ENCODE measurements at places on chromosomes 7 and 10.

DNA sequence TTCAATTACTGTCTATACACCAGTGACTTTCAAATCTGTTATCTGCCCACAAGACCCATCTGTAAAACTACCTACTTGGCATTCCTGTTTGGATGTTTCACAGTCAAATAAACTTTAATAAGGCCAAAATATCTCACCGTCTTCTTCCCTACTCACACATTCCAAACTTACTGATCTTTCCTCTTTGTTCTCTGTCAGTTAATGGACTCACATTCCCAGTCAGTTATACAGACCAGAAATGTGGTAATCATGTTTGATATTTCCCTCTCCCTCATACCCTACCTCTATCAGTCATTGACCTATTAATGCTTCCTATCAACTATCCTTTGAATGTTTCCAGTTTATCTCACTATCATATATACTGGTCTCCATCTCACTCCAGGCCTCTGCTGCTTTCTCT, 28.5 kb upstream of the HDAC9 start:
- no peak for DNase-seq

GRCh38 chr10:123890226-123890625, 1.4 kb downstream of the CPXM2 start:
- no peak for DNase-seq

GRCh38 chr7:15856311-15856710, 169.8 kb upstream of the MEOX2 start:
- no peak for DNase-seq

GRCh38 chr7:6563936-6564770, 12.9 kb upstream of the GRID2IP start:
- no peak for DNase-seq

DNA sequence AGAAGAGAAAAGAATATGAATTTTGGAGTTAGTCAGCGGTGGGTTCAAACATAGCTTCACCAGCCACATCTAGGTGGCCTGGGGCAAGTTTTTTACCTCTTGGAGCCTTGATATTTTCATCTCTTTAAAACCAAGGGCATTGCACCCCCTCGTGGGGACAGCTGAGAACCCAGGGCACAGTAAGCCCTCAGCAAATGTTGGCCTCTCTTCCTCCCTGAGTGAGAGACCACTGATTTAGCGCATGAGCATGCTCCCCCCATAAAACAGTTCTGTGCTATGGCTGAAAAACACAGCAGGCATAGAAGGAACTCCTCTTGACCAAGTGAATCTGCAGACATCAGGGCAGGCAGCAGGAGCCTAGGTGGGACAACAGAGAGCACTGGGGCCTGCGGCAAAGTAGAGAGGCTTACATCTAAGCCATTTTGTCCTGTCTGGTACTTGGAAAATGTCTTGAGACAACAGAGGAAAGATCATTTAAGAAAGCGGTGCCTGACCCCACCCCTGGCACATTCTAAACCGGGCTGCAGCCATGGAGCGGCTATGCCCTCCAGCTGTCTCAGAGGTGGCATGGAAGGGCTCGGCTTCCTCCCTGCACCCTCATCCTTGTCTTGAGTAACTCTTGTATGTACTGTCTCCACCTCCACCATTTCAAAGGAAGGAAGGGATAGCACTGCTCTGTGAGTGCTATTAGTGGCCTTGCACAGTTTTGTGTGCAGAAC, 94.7 kb downstream of the ARHGAP22 start:
- DNase-seq: no peak

Data from activated T-cell treated with anti-CD3 and anti-CD28 coated beads for 24 hours (primary cell).